Stimulated activated CD4-positive, alpha-beta T cell treated with anti-CD3 and anti-CD28 coated beads, TNF-alpha, amount 100 ng/mL, for 48 hours (primary cell): ENCODE measurements at places on chromosomes 5 and 9.

DNA sequence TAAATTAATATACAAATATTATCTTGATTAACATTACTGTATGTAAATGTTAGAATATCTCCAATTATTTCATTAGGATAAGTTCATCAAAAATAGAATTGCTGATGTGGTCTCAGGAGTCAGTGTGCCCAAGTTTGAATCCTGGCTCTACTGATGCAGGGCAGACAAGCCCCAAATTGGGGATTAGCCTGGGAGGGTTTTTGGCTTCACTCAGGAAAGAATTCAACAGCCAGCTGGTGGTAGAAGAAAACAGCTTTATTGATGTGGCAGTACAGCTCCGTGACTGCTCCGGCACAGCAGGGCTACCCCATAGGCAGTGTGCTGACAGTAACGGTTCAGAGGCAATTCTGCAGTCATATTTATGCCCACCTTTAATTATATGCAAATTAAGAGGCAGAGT lies 32.5 kb downstream of the COL27A1 start:
- DNase-seq = no peak

GRCh38 chr9:4962085-4962484 lies 23.0 kb upstream of the JAK2 start:
- no peak for DNase-seq

DNA sequence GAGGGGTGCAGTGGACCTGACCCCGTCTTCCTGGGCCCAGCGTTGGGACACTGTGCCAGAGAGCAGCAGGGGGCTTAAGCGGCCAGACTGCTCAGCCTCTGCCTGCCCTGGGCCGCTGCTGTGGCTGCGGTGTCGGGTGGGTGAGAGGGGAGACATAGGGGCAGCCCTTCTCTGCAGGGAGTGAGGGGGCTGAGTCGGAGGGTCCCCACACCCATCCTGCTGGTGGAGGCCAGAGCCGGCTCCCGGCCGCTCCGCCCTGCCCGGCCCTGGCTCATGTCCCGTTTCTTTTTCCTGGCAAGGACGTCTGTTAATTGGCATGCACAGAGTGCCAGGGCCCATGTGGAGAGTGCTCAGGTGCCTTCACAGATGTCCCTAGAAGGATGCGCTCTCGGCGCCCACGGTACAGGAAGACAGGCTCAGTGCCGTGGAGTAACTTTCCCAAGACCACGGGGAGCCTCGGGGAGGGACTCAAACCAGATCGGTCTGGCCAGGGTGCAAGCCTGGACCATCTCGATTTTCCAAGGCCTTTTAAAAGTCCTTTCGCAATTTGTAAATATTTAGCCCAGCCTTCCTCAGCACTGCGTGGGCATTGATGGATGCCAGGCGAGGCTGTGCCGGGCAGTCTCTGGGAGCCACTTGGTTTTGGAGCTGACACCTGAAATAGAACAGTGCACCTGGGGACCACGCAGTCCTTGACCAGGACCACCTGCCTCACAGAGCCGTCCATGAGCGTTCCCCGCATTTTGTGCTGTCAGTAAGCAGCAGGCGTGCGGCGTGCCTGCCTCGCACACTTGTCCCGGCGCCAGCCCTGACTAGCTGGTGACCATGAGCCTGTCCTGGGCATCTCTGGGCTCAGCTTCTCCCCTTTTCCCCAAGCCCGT lies 60.9 kb downstream of the RXRA start:
- no peak for DNase-seq

GRCh38 chr5:35153375-35153932 lies 76.8 kb downstream of the PRLR start:
- no peak for DNase-seq

DNA sequence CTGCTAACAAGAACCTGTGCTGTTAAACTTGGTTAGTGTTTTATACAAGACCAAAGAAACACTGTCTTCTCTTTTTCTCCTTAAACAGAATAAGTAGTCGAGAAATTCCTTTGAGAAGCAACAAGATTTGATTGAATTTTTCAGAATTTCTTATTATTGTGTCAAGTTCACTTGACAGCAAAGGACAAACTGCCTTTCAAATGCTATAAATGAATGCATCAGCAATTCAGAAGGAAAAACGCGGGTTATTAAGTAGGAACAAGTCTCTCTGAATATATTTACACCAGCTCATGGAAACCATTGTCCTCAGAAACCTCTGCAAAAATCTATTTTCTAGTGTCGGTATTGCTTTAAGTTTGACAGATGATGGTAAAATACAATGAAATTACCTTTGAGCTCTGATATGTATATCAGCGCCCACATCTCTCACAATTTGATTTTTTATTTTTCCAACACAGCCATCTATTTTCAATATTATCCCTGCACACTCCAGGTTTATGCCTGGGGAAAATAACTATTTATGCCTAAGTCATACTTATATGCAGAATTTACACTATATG lies 4.4 kb downstream of the ATP10B start:
- no peak for DNase-seq

GRCh38 chr5:135053989-135054388 lies 20.0 kb upstream of the PITX1 start:
- DNase-seq = no peak

DNA sequence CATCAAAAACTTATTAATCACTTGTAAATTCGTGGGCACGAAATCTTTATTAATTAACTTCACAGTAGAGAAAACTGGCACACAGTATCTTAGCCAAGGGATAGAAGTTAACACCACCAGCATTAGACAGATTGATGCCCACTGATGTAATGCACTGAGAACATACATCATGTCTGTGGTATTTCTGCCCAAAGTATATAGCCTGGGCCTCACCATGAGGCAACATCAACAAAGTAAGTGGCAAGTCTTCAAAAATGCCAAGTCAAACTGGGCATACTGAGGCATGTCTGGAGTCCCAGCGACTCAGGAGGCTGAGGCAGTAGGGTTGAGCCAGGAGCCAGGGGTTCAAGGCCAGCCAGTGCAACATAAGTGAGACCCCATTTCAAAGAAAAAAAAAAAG lies 79.5 kb downstream of the GLIS3 start:
- DNase-seq = no peak

DNA sequence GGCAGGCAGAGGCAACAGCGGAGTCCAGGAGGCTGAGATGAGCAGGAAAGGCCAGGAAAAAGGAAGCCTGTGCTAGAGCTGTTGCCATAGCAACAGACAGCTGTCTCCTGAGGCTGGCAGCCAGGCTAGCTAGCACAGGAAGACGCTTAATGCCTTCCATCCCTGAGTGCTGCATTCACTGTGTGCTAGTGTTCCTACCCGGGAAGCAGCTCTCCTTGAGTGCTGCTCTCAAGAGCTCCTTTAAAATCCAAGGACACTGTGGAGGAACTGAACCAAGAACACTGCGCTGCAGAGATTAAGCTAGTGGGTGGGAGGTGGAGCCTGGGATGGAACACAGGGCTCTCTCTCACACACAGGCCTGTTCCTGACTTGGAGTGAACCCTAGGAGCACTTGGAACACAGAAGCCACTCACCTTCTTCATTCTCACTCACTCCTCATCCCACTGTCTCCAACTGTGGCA lies 53.5 kb upstream of the IL7R start:
- DNase-seq = no peak
